GF-D8 (cell line): ENCODE measurements at places on chromosomes 4 and X.
A peak's percentile ranks its signal among the peaks of the same experiment; 100 is the strongest.

- DNase-seq = no peak
These were observed 1.6 kb downstream of the CASK start for GRCh38 chrX:41921492-41922430.

DNA sequence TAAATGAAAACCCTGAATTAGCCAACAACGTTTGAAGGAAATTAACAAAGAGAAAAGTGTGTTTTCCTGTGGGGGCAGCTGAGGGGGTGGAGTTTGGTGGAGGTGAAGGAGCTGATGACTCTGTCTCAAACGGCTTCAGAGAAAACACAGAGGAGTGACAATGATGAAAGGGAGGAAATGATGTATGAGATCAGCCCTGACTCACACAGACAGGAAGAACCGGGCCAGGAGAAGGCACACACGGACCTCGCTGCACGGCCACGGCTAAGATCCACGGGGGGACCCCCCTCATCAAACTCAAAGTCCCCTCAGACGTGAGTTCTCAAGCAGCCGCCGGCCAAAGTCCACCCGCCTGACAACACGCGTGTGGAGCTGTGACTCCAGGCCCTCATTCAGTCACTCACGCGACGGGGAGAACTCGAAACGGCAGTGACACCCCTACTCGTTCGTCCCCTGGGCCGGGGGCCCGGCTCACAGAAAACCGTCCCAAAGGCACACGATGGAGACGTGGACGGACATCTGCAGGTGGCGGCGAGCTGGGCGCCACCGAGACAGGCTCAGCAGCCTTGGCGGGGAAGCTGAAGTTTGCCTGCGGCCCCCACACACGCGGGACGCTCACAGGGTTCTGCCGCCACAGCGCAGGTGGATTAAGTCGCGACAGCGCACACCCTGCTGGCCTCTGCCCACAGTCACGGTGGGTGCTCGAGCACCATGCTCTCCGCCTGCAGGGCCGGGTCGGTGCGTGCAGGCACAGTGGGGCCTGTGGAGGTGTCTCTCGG is 28.8 kb downstream of the PPP2R3B start:
- DNase-seq = peak; percentile 8

DNA sequence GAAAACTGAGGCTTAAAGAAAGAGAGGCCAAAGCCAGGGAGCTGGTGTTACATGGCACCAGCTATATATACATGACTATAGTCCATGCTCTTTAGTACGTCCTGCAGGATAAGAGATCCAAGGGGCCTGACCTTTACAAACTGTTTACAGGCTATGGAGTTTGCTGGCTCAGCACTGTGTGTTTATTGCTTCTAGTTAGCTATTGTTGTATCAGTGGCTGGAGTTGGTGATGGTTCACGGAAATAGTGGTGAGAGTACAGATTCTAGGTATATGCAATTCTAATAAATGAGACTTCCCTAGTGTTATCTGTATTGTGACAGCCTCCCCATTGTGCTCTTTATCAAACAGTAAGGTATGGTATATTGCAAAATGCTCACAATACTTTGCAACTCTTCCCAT is 46.5 kb downstream of the REPS2 start:
- no peak for DNase-seq

GRCh38 chr4:150046728-150047217 is 31.5 kb upstream of the DCLK2 start:
- no peak for DNase-seq

- DNase-seq = no peak
These were observed 54.8 kb upstream of the DCLK2 start for GRCh38 chr4:150023489-150023888.

DNA sequence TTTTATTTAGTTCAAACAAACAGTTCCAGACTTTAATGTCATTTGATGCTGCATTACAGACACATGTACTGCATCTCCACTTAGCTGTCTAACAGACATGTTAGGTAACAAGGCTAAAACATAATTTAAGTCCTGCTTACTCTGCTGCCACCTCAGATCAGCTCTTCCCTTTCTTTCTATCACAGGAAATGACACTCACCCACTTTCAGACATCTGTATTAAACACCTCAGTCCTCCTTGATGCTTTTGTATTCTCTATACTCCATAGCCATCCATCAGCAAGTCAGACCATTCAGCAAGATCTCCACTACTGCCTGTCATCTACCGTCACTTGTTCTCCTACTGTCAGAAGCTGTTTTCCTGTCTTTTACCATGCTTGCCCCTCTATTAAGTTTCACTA is 405.4 kb downstream of the IL15 start:
- no peak for DNase-seq

DNA sequence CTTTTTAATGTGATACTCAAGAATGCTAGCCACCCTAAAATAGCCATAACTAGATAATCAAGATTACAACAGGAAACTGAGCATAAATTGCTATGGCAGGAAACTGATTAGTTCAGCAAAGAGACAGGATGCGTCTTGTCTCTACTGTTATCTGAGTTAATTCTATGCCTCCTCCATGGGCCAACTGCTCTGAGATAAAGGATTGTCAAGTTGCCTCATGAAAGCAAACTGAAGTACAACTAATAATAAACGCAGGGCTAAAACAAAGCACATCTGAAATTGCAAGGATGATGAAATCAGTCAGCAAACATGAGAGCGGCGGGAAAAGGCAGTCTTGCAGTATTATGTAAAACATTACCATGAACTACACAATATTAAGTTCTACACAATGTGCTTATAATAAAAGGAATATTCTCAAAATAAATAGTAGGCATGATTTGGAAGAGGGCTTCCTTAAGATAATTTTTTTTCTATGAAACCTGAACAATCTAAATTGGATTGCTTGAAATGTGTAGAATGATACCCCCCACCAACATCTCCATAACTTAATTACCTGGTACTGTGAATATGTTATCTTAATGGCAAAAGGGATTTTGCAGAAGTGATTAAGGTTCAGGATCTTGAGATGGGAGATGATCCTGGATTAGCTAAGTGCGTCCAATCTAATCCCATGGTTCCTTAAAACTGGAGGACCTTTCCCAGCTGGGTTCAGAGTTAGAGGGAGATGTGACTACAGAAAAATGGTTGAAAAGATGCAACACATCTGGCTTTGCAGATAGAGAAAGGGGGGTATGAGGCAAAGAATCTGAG is 65.9 kb downstream of the ANTXR2 start:
- peak; percentile 80 for DNase-seq

DNA sequence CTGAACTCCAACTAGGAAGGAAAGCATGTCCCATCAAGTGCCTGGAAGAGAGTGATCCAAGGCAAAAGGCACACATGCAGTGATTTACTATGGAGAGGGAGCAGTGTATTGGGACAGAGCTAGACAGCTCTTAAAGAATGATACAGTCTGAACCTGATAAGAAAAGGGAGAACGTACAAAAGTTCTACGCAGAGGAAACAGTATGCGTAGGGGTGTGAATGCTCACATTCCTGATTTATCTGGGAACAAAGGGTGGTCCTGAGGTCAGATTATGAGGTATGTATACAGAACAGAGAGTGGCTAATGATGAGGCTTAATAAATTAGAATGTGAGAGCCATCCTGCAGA is 12.0 kb downstream of the HS3ST1 start:
- no peak for DNase-seq

DNA sequence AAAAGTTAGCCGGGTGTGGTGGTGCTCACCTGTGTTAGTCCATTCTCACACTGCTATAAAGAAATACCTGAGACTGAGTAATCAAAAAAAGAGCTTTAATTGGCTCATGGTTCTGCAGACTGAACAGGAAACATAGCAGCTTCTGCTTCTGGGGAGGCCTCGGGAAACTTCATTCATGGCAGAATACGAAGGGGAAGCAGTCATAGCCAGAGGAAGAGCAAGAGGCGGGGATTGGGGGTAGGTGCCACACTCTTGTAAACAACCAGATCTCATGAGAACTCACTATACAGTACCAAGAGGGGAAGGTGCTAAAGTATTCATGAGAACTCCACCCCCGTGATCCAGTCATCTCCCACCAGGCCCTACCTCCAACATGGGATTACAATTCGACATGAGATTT is 64.1 kb downstream of the BEND4 start:
- no peak for DNase-seq

DNA sequence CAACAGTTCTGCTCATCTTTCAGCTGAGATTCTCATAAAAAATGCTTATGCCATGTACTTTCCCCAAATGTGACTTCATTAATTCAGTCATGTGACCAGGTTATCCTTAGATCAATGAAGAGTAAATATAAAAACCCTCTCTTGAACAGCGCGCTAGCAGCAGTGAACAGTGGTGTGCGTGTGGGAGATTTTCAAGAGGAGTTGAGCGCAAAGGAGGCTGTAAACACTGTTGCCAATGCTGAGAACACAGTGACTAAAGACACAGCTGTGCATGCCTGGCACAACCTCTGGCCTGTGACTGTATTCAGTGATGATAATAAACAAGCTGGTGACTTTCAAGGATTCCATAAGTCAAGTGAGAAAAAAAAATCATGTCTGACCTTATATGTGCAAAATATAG is 25.1 kb downstream of the MSX1 start:
- DNase-seq = no peak

DNA sequence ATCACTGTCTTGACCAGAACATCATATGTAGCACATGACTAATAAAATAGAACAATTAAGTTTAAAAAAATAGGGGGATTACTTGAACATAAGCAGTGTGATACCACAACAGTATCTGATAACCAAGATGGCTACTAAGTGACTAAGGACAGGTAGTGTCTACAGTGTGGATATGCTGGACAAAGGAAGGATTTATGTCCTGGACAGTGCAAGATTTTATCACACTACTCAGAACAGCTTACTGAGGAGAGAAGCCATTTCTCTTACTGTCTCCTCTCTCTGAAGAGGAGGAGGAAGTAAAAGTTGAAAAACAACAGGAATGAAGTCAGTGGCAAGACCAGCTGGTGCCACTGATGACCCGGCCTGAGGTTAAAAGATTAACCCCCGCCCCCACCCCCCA is 4.0 kb upstream of the SLC10A7 start:
- DNase-seq = no peak

DNA sequence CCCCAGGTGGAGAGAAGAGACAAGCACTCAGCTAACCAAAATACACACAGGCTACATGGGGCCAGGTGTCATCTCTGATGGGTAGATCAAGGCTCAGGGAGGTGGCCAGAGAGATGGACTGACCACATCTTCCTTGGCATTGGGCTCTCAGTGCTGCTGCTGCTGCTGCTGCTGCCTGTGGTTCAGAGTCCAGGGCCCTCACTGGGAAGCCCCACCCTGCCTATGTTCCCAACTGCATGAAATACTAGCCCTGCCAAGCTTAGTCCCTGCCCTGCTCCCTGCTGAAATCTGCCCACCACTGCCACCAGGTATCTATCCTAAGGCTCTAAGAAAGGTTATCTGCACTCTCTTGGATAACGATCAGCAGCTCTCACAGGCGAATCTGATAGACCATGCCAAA is 118.7 kb downstream of the EFHC2 start:
- DNase-seq = no peak

DNA sequence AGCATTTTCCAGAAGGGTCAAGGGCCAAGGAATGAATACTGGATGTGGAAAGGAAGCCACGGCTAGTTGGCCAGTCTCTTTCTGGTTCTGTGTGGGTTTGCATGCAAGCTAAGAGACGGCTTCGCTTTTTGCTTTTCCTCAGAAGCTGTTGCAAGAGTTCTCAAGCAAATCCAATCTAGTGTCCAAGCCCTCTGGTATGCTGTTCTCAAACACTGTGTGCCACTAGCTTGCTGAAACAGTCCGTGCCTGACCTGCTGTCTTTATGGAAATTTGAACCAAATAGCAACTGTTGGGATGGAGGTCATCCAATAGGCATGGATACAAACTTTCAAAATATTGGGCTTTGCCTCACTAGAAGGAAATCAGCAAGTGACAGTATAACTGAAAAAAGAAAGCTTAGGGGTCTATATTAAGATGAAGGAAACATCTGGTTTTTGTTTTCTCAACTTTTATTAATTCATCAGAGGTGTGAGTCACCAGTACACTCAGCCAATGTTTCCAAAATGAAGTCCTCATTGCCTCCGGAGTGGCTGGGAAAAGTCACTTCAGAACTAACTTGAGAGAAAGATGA is 70.5 kb downstream of the SLC9A6 start:
- DNase-seq = no peak

DNA sequence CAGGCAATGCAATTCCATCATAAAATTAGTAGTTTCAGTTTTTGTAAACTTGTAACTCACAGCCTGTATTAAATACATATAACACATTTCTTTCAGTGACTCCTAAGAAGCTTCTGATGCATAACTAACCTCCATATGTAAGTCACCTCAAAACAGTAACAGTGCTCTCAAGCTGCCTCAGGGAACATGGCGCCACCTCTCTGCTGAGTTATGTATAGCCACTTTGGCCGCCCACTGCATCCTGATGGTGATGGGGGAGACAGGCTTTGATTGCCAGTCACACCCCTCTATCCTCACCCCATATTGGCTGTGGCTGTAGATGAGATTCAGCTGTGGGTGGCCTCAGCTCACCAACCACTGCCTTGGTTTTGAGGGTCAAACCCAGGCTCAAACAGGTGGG is 54.3 kb downstream of the LRBA start:
- DNase-seq = no peak

GRCh38 chr4:4325321-4325720 is 35.3 kb downstream of the ZBTB49 start:
- no peak for DNase-seq

DNA sequence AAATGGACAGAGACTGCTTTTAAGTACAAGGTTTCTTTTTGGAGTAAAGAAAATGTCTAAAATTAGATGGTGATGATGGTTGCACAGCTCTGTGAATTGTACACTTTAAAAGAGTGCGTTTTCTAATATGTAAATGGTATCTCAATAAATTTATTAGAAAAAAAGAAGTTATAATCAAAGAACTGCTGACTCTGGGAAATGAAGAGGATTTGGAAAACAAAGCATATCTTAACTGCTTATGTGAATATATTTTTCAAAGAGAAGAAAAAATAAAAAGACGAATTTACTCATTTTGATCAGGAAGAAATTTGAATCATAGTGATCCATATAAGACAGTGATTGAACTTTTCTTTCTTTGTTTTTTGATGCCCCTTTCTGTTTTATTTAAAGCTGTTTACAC is 45.9 kb upstream of the FSTL5 start:
- no peak for DNase-seq

- DNase-seq = no peak
These were observed 2.3 kb downstream of the HNRNPD start for GRCh38 chr4:82371497-82371896.
